ENCODE measurements at places on chromosomes 5 and 9.

GRCh38 chr5:598564-598890 lies 13.6 kb upstream of the CEP72 start:
- no peak overlapping the region for H3K27ac ChIP-seq
- peaks cover 4% of the 10 kb centered on the region for H3K4me1 ChIP-seq
- H3K36me3 ChIP-seq: no peaks in the 10 kb centered on the region
- H3K27me3 ChIP-seq: peaks cover 50% of the 10 kb centered on the region
- no peak for DNase-seq

DNA sequence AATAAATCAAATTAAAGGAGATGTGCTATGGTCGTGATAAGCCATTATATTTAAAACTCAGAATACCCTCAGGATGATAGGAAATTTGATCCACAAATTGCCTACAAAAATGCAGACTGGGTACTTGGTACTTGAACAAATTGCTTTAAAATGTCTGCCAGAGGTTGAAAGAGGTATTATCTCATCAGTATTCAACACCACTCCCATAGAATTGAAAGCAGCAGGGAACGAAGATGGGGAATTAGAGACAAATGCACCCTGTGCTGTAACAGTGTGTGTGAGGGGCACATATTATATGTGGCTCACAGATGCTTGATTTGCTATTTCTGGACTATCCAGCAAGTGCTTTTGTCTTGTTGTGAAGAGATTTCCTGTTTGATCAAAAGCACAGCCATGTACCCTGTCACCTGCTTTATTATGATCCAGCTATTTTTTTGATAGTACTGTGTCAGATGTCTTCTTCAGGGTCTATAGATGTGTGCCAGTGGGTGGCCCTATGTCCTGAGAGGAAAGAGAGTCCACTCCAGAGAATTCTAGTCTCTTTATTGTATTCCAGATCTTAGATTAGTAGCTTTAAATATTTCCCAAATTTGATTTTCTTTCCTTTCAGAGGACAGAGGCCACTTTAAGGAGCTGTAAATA lies 120.1 kb downstream of the XRCC4 start:
- H3K36me3 ChIP-seq: no peaks in the 10 kb centered on the region
- H3K27ac ChIP-seq: no peak overlapping the region
- no peaks in the 10 kb centered on the region for H3K27me3 ChIP-seq
- DNase-seq: no peak

GRCh38 chr9:123149067-123149466 lies 115.6 kb downstream of the GPR21 start:
- H3K27me3 ChIP-seq: no peaks in the 10 kb centered on the region
- no peaks in the 10 kb centered on the region for H3K36me3 ChIP-seq
- no peaks in the 10 kb centered on the region for H3K4me1 ChIP-seq
- H3K27ac ChIP-seq: no peak overlapping the region
- no peak overlapping the region for H3K4me3 ChIP-seq

GRCh38 chr9:124584631-124585030 lies 77.4 kb upstream of the NR5A1 start:
- H3K4me3 ChIP-seq: no peak overlapping the region
- DNase-seq: no peak
- H3K27ac ChIP-seq: no peak overlapping the region
- H3K36me3 ChIP-seq: no peaks in the 10 kb centered on the region
- no peaks in the 10 kb centered on the region for H3K4me1 ChIP-seq

GRCh38 chr5:78109891-78110324 lies 184.6 kb downstream of the AP3B1 start:
- H3K4me3 ChIP-seq: no peak overlapping the region
- H3K4me1 ChIP-seq: peaks cover 4% of the 10 kb centered on the region
- DNase-seq: no peak
- H3K27me3 ChIP-seq: no peaks in the 10 kb centered on the region

DNA sequence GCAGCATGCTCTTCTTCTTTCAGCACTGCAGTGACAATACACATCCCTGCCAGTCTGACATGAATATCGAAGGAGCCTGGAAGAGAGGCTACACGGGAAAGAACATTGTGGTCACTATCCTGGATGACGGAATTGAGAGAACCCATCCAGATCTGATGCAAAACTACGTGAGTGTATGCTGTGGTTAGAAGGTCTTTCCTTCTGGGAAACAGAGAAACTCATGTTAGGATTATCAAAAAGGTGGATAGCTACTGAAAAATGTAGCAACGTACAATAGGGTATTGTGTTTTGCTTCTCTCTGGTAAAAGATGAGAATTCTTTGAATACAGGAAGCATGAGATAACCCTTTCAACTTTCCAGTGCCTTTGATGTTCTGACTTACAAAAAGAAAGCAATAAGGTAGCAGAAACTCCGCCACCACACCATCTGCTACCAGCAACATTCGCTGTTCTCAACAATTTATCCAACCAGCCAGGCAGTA lies 133.3 kb downstream of the PCSK5 start:
- H3K36me3 ChIP-seq: peaks cover 7% of the 10 kb centered on the region
- H3K4me3 ChIP-seq: peak overlapping the region; percentile 64

DNA sequence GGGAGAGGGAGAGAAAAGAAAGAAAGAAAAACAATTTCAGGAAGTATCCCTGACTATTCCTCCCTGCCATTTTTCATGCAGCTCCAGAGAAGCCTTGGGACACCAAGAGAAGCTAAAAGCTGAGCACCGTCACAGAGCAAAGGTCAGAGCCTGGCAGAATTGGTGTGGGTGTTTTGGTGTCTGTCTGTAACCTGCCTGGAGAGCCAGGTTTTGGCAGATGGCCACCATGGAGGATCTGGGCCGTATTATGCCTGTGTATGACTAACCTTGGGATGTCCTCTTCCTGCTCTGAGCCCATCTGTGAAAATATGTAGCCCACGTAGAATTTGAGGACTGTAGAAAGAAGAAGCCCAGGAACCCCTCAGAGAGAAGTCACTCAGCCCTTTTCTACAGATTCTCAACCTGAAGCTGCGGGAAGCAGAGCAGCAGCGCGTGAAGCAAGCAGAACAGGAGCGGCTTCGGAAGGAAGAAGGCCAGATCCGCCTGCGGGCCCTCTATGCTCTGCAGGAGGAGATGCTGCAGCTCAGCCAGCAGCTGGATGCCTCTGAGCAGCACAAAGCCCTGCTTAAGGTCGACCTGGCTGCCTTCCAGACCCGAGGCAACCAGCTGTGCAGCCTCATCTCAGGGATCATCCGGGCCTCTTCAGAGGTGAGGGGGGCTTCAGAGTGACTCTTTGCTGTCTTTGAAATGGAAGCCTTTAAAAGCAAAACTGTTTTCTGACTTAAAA lies 18.8 kb downstream of the GLE1 start:
- H3K27ac ChIP-seq: no peak overlapping the region
- no peaks in the 10 kb centered on the region for H3K4me1 ChIP-seq
- H3K4me3 ChIP-seq: no peak overlapping the region
- H3K36me3 ChIP-seq: peaks cover 67% of the 10 kb centered on the region

Measured in activated T-helper 2 cell treated with anti-CD3 and anti-CD28 coated beads, Interferon-gamma antibody, Interleukin-2, Interleukin-4, amounts not matched to agents 10 μg/mL and 5 μg/mL and 100 μg/mL, durations not matched to agents 14 hours and 24 hours and 36 hours (primary cell).